ENCODE measurements at places on chromosomes 7 and 10.

GRCh38 chr7:98698976-98699375 lies 81.9 kb downstream of the NPTX2 start:
- ATAC-seq = no peak

GRCh38 chr10:71334221-71334791 lies 15.2 kb downstream of the SLC29A3 start:
- no peak for ATAC-seq

DNA sequence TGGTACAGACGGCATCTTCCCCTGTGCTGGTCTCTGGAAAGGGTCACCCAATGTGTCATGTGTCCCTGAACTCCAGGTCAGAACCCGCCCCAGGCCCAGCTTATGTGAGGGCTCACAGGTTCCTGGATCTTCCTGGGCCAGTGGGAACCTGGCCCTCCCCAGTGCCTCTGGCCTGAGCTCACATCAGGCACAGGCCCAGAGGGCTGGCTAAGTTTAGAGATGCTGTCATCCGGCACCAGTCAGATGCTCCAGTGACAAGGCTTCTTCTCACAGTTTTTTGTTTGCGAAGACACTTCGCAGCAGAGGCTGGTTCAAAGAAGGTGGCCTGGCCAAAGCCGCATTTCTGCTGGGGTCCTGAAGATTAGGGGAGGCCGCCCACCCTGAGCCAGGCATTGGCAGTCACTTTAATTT lies 11.8 kb downstream of the CAMK2B start:
- no peak for ATAC-seq

DNA sequence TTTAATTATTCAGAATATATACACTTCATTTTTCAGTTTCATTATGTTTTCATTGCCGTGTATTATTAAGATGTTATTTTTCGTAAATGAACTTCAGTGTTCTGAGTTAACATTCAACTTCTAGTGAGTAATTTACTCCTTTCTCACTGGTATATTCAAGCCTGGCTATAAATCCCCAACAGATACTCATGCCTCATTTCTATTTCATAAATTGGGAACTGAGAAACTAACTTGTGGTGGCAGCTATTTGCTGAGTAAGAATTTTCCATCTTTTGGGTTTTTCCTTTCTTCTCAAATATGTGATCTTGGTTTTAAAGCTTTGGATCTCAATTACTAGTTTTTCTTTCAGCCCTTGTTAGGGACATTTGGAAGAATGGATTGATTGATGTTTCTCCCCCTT lies 281.1 kb downstream of the CDK14 start:
- ATAC-seq = no peak

DNA sequence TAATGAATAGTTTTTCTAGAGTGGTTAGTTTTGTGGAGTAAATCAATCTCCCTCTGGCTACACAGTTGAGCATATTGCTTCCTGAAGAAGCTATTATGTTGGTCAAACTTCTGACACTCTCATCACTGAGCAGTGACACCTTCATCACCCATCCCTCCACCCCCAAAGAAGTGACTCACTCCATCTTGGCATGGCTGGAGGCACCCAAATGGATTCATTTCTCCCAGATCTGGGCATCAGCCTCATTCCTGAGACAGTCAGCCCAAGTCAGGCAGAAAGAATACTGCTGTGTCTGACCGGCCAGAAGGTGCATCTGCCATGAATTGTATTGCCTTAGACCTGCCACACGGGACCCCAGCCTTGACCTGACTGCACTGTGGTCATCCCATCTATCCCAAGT lies 117.0 kb upstream of the HABP2 start:
- no peak for ATAC-seq

DNA sequence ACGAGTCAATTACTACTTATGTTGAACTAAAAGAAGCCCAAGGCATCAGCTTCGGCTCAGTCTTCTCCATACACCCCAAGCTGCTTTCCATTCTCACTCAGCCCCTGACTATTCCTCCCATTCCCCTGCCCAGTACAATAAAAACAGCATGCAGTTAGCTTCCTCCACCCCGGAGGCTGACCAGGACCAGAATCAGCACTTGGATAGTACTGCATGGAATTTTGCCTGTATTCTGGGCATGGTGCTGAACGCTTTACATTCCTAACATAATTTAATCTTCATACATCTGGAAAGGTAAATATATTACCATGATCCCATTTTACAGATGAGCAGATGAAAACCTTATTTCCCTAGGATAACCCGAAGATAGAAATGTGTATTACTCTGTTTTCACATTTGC lies 7.5 kb upstream of the PODXL start:
- no peak for ATAC-seq

- no peak for ATAC-seq
Observed at GRCh38 chr7:52670608-52671225, 364.7 kb upstream of the POM121L12 start.

Data from gastroesophageal sphincter (tissue), 4 donors.